EL (cell line): ENCODE measurements at places on chromosomes 6 and 20.

- DNase-seq: no peak
Measured at GRCh38 chr6:62942000-62942399, 269.3 kb upstream of the FKBP1C start.

GRCh38 chr6:33840048-33840926 lies 36.5 kb upstream of the MLN start:
- DNase-seq: peak; percentile 100

DNA sequence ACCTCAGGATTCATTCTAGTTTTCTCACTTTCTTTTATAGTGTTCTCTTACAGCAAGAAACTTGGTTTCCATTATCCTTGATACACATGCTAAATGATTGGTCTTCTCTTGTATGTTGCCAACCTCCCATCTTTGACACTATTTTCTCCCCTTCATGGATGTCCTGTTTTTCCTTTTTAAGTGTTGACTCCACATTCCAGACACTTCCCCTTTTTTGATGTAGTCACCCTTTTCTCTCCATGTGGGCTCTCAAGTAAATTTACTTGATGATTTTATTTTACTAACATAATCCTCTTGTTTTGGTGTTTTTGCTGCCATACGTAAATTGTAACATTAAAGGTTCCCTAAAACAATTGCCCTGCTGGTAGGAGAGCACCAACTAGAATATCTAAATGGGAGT lies 148.1 kb downstream of the ZFAND3 start:
- no peak for DNase-seq

GRCh38 chr6:36852481-36853147 lies 13.4 kb upstream of the CPNE5 start:
- peak; percentile 85 for DNase-seq

GRCh38 chr20:35166242-35166830 lies 5.5 kb upstream of the PROCR start:
- no peak for DNase-seq

DNA sequence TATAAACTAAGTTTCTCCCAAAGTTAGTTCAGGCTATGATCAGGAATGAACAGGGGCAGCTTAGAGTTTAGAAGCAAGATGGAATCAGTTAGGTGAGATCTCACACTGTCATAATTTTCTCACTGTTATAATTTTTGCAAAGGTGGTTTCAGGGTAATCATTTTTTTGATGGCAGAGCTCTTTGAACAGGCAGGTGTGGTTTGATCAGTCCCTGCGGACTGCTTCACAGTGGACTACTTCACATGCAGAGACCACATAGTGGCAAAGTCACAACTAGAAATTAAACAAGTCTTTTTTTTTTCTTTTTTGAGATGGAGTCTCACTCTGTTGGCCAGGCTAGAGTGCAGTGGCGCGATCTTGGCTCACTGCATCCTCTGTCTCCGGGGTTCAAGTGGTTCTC lies 6.8 kb downstream of the MAS1 start:
- no peak for DNase-seq

GRCh38 chr6:102619585-102619984 lies 1226.1 kb downstream of the GRIK2 start:
- DNase-seq: peak; percentile 11

GRCh38 chr6:157748839-157749571 lies 74.0 kb upstream of the SNX9 start:
- DNase-seq: no peak

- peak; percentile 63 for DNase-seq
Measured at GRCh38 chr6:38262609-38263008, 377.1 kb downstream of the BTBD9 start.

GRCh38 chr6:2516059-2516458 lies 234.7 kb downstream of the MYLK4 start:
- no peak for DNase-seq

GRCh38 chr20:588932-589672 lies 21.0 kb downstream of the TCF15 start:
- DNase-seq: no peak

DNA sequence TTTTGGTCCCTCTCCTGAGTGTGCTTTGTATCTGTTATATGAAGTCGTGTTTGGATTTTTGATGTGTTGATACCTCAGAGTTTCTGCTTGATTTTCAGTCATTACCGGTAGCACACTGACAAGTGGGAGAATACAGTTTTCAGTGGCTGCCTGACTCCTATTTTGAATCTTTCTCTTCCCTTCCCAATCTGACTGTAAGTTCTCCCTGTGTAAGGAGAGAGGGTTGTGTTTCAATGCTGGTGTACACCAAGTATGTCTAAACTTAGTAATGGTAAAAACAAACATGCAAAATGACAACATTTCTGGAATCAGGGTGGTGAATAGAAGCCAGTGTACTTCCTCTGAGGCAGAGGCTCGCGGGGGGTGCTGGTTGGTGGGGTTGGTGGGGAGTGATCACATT lies 103.4 kb downstream of the HIVEP1 start:
- no peak for DNase-seq

DNA sequence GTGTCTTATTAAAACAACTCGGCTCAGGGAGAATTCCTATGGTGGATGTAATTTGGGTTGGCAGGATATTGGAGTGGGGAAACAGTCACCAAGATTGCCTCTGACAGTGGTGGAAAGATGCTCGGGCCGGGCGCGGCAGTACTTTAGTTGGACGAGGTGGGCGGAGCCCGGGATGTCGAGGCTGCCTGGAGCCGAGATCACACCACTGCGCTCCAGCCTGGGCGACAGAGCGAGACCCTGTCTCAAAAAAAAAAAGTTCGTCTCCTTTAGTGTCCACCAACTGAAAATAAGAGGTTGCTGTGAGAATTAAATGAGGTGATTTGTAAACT lies 621 bp downstream of the NOL7 start:
- peak; percentile 57 for DNase-seq

- no peak for DNase-seq
Measured at GRCh38 chr6:163728442-163729126, 314.1 kb downstream of the QKI start.

DNA sequence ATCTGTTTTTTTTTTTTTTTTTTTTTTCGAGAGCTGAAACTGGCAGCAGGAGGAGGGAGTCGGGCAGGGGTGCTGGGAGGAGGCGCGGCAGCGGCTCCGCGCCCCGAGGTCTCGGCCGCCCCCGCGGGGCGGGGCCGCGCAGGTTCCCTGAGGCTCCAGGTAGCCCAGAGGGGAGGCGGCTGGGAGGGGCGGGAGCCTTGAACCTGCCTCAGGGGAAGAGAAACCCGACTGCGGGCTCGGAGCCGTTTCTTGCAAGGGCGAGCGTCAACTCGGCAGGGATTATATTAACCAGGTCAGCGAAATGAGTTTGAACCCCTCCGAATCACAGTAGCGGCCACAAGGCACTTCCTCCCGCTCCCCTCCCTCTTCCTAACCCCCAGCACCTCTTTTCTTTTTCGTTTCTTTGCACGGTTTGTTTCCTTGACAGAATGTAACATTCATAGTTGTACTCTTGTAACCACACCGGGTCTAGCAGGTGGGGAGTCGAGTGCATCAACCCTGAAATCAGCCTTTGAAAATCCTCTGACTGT lies 2.0 kb downstream of the MYB start:
- peak; percentile 12 for DNase-seq

- DNase-seq: no peak
Measured at GRCh38 chr20:17501701-17502100, 29.5 kb downstream of the BFSP1 start.

DNA sequence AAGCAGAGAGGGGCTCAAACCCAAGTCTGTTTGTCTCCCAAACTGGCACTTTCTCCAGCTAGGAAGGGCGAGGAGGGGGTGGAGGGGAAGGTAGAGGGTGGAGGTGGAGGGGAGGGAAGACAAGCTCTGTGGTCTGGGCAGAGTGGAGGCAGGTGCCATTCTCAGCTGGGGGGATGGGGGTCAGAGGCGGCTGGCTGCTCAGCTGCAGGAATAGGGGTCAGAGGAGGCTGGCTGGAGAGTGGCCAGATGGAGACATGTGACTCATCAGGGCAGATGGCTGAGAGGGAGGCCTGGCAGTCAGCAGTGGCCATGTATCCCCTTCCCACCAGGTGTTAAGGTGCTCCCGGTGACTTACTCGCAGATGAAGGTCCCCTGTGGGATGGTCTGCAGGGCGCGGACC lies 3.5 kb upstream of the SLC44A4 start:
- DNase-seq: peak; percentile 67

GRCh38 chr6:122610690-122611455 lies 668 bp downstream of the PKIB start:
- peak; percentile 31 for DNase-seq

- no peak for DNase-seq
Measured at GRCh38 chr6:156944412-156944811, 167.2 kb downstream of the ARID1B start.
